K562 (cell line): ENCODE measurements at places on chromosomes 11 and 22.

- no peak overlapping the region; the same call in 2 of the 3 replicates for H3K27ac ChIP-seq
- no peaks in the 10 kb centered on the region for H3K27me3 ChIP-seq
- DNase-seq = no peak
- H3K36me3 ChIP-seq = no peaks in the 10 kb centered on the region
- no peak overlapping the region for H3K4me3 ChIP-seq
- H3K4me1 ChIP-seq = no peaks in the 10 kb centered on the region
Observed at GRCh38 chr11:131504199-131504949, 134.0 kb downstream of the NTM start.

- no peak overlapping the region for H3K27ac ChIP-seq
- H3K4me3 ChIP-seq = peak overlapping the region; percentile 23; the same call in 1 of the 2 replicates
- peak; percentile 78 for DNase-seq
- H3K27me3 ChIP-seq = peaks cover 7% of the 10 kb centered on the region; the same call in 1 of the 2 replicates
- no peaks in the 10 kb centered on the region for H3K36me3 ChIP-seq
Observed at GRCh38 chr11:112280268-112281126, 19.8 kb upstream of the PLET1 start.

DNA sequence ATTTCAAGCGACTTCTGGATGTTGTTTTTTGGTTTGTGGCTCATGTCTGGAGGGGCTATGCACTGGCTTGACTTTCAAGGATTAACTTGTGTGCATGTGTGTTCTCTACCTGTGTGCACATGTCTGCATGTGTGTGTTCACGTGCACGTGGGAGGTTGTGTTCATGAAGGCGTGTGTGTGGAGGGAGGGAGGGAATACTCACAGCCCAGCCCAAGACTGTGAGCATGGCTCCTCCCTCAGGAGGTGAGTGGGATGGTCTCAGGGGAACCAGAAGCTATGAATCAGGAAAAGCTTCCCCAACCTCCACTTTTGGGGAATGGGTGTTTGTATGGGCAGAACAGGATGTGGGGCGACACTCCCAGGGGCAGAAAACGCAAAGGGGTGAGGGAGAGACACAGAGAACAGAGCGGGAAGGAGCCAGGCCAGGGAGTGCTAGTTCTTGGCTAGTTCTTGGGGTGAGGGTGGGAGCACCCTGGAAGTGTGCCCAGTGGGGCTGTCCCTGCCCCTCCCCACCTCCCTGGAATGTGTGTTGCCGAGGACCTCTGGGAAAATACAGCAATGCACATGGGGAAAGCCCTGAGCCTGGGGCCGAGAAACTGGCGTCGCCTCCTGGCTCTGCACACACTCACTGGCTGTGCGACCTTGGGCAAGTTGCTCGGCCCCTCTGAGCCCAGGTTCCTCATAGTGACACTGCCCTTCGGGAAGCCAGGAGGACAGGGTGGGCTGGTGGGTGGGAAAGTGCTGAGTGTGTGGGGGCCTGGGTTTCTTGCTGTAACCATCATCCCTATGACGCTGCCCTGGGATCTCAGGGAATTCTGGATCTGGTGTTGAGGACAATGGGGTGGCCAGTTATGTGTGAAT is 16.9 kb upstream of the ALX4 start:
- H3K27me3 ChIP-seq = no peaks in the 10 kb centered on the region; the same call in 2 of the 3 replicates
- peaks cover 26% of the 10 kb centered on the region for H3K4me1 ChIP-seq
- no peaks in the 10 kb centered on the region for H3K36me3 ChIP-seq
- H3K27ac ChIP-seq = no peak overlapping the region; the same call in 2 of the 3 replicates
- no peak overlapping the region for H3K4me3 ChIP-seq
- DNase-seq = peak; percentile 76

GRCh38 chr22:47210112-47210657 is 447.7 kb downstream of the TBC1D22A start:
- 0 out of 3 replicates have a peak, but pooled peaks cover 2% of the 10 kb centered on the region for H3K27me3 ChIP-seq
- DNase-seq = no peak

DNA sequence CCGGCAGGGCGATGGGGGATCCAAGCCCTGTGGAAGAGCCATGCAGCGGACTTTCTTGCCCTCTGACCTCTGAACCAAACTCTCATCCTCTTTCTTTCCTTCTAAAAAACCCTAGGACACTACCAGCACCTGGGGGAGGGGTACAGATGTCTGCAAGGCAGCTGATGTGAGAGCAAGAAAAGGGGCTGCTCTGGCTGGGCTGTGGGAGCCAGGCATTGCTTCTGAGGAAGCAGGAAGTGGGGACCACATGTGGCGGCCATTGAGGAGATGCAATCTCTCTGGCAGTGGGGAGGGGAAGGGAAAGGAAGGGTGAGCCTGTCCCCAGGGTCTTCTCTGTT is 36.0 kb downstream of the FAM83F start:
- H3K27me3 ChIP-seq = no peaks in the 10 kb centered on the region
- no peaks in the 10 kb centered on the region for H3K36me3 ChIP-seq
- no peak overlapping the region for H3K4me3 ChIP-seq
- DNase-seq = no peak
- peaks cover 16% of the 10 kb centered on the region for H3K4me1 ChIP-seq
- H3K27ac ChIP-seq = no peak overlapping the region

GRCh38 chr22:17957693-17958092 is 66.7 kb downstream of the MICAL3 start:
- H3K4me3 ChIP-seq = no peak overlapping the region
- H3K36me3 ChIP-seq = no peaks in the 10 kb centered on the region
- no peak for DNase-seq
- peaks cover 10% of the 10 kb centered on the region for H3K4me1 ChIP-seq
- H3K27me3 ChIP-seq = no peaks in the 10 kb centered on the region
